ENCODE measurements at places on chromosomes 6 and 20.

DNA sequence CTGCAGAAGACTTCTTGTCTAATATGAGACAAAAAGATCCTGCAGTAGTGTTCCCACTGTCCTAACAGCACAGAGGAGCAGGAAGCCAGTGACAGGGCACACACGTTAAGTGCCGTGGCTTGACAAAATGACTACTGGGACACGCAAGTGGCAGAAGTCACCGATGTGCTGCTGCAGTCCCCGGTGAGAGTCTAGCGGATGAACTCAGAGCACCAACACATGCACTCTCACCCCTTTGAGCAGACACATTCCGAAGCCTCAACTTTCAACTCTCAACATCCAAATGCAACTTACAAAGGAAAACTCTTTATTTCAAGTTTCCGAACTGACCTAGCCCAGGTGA is 898 bp downstream of the LAMA4 start:
- DNase-seq = peak; percentile 59

- DNase-seq = no peak
Observed at GRCh38 chr6:140817176-140817575, 1315.5 kb upstream of the GJE1 start.

DNA sequence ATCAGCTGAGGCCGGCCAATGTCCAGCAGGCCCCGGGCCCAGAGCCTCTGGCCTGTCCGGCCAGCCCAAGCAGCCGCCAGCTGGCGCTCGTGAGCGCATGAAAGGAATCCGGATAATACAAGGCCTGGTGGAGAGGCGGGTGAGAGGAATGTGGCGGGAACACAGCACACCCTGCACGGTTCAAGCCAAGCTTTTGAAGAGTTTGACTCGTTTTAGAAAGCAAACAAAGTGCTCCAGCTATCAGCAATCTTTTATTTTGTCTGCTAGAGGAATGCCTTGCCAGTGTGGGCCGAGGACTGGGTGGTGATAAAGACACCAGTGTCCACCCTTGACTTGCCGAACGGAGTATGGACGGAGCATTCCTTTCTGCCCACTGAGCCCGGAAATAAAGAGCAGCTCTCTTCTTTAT is 9.3 kb upstream of the NEDD9 start:
- no peak for DNase-seq

- DNase-seq = no peak
Observed at GRCh38 chr6:24929242-24929641, 6.5 kb downstream of the RIPOR2 start.

DNA sequence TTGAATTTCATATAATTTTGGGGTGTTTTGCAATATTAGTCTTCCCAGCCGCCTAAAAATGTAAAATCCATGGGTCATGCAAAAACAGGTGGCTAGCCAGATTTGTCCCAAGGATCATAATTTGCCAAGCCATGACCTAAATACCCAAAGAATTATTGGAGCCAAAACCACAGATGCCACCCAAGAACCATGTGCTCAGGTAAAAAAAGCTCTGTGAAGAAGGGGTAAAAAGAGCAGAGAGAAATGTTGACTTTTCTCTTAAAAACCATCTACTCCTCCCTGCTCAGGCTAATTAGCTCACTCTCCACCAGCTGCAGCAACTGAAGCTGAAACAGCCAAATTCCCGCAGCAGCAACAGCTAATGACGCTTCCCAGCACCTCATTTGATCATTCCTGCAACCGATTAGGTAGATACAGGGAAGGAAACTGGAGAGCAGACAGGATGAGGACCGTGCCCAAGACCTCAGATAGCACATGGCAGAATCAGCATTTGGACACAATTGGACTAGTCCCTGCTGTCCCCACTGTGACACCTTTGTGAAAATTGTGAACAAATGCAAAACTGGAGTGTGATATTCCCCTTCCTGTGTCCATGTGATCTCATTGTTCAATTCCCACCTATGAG is 107.9 kb upstream of the NXT1 start:
- no peak for DNase-seq

DNA sequence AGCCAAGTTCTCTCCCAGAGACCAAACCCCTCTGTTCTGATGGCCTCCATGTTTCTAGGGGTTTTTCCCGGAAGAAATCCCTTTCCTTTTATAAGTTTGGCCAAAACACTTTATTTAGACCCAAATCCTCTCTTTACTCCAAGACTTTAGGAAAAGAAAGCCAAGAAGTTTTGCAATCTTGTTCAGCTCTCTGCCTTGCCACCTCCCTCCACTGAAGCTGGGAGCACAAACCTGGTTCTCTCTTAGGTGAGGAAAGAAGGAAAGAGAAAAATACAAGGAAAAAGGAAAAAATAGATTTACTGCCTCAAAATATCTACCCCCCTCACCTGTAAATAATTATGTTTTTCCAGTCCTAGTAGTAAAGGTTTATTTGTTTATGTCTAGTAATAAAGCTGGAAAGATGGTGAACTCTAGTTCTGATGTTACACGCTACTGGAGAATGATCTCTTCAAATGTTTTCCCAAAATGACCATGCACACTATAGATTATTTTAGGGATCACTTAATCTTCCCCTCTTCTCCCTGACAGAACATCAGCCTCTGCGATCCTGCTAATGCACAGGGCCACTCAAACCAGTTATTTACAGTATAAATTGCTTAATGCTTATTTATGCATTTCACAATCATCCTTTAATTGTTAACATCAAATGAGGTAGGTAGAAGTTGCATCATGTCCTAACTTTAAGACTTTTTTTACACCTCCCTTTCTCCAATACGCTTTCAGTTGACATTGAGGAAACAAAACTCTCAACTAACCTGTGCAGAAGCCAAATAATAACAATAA is 10.9 kb upstream of the ARG1 start:
- no peak for DNase-seq

- no peak for DNase-seq
Observed at GRCh38 chr6:2952557-2953095, 18.7 kb downstream of the SERPINB6 start.

DNA sequence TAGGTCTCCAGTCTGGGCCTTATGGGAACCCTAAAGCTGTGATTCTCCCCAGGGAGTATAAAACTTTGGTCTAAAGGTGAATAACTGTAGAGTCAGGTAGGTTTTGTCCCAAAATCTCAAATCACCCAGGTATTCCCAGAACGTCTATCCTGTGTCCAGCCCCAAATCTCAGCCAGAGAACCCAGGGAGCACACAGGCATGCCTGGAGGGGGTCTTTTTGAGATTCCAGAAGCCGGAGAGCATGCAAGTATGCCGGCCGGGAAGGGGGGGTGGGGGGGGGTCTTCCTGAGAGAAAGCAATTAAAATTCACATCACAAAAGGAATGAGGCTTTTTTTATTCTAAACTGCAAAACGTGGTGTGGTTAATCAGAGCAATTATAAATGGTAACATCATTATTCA is 210.0 kb downstream of the PTPRT start:
- no peak for DNase-seq

DNA sequence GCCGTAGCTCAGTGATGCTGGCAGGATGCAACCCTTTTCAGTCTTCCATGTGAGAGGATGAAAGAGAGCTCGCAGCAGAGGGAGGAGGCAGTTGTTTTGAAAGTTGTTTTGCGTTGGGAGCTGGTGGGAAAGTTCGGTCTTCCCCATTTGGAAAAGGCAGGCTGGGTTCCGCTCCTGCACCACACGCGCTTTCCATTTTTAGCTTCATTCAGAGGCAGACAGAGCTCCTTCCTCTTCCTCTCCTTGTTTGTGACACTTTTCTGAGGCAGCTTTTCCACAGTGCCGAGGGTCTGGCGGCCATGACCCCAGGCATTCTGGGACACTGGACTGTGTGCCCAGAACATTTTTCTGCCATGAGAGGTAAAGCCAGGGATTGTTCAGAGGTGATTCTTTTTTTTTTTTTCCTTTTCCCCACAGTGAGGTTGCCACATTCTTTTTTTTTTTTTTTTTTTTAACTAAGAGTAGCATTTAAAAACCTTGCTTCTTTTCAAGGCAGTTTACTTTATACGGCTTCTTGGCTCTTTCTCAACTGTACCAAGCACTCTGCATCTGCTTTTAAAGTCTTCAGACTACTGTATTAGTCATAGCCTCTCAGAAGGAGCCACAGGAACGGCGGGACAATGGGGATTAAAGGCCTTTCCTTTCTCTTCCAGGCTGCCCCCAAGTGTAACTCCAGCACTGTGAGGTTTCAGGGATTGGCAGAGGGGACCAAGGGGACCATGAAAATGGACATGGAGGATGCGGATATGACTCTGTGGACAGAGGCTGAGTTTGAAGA is 1.6 kb downstream of the PRDM1 start:
- no peak for DNase-seq

DNA sequence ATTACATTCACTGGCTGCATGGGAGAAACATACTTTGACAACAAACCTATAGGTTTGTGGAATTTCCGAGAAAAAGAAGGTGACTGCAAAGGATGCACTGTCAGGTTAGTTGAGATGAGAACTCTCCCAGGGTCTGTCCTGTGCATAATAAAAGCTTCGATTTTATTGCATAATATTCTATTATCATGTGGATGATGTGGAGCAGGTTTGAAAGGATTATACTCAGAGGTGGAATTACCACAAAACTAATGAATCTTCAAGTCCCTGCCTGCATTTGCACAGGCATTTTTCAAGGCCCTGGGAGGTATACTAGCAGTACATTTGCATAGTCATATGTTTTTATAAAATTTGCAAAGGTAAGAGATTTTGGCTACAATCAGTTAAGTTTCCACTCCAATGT is 249.8 kb downstream of the ARHGAP18 start:
- DNase-seq = no peak

DNA sequence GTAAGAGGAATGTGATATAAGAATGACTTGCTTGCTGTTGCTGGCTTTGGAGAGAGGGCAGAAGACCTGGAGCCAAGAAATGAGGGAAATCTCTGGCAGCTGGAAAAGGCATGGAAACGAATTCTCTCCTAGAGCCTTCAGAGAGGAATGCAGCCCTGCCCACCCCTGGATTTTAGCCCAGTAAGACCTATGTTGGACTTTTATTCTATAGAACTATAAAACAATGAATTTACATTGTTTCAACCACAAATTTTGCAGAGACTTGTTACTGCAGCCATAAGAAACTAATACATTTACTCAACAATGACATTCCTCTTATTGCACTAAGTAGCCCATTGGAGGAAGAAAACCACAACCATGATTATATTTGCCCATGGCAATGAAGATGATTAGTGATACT is 39.5 kb upstream of the PREP start:
- no peak for DNase-seq

Data from NCI-H345 (cell line).